ENCODE measurements at places on chromosomes 5 and 9. TPM values are rescaled to one million over a fixed set of nuclear protein-coding genes. Genes with fewer than 3 reads are reported as not detected.

DNA sequence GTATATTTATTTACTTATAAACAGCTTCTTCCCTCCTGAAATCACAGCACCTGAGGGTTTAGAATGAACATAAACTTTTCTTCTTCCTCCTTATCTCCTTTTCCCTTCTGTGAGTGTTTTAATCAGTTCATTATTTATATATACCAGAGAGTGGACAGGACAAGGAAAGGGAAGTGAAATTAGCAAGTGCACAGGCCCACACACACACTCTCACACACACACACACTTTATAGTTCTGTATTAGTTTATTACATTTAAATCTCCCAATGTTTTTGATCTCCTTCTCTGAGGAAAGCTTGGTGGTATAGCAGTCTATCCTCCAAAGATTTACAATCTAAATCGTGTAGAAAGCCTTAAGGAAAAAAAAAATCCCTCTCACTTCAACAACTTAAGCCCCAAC is 353.5 kb downstream of the NDUFS4 start:
- no peak for DNase-seq

Gene GCNT4
- 0.47 TPM for total RNA-seq

GRCh38 chr5:96232602-96233001 is 200.4 kb downstream of the PCSK1 start:
- DNase-seq, result no peak

DNA sequence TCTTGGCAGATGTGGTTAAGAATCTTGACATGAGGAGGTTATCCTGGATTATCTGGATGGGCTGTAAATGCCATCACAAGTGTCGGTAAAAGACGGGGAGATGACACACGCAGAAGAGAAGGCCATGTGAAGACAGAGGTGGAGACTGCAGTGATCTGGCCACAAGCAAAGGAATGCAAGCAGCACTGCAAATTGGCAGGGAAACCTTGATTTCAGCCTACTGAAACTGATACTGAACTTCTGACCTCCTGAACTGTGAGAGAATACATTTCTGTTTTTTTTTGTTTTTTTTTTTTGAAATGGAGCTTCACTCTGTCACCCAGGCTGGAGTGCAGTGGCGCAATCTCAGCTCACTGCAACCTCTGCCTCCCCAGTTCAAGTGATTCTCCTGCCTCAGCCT is 92.4 kb upstream of the NFIL3 start:
- no peak for DNase-seq

- no peak for DNase-seq
These were observed 113.9 kb upstream of the ADAMTSL1 start for GRCh38 chr9:18360005-18360404.

DNA sequence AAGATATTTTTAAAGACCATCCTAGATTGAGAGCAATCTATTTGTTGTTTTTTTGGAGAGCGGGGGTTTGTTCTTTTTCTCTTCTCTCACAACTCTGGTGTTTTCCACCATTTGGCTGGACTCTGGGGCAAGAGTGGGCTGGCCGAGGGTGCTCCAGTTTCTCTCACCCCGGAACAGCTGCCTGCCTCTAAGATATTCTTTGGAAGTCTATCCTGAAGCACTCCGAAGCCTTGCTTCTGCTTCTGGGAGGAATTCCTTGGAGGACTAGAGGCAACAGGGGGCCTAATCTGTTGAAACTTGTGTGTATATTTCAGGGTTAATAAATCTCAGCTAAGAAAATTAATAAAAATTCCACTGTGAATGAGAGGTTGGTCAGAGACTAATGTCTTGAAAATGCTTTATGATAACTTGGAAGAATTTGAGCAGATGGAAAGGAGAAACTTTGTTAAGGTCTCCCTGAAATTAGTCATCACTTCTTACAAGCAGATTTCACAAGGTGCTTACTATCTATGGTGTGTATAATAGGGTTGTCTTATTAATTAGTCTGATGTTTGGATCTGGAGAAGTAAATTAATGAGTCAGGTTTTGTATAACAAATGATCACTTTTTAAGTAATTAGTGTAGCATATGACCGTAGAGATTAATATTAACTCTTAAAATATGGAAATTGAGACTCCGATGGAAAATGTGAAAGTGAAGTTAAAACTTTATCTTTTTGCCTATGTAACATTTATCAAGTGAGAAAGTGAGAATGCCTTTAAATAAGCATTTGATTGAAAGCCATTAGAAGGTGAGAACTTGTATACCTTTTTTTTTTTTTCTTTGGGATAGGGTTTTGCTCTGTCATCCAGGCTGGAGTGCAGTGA is 4.0 kb downstream of the MAN2A1 start:
- DNase-seq, result no peak

- DNase-seq, result no peak
These were observed 10.8 kb downstream of the SPAAR start for GRCh38 chr9:35920051-35920620.

DNA sequence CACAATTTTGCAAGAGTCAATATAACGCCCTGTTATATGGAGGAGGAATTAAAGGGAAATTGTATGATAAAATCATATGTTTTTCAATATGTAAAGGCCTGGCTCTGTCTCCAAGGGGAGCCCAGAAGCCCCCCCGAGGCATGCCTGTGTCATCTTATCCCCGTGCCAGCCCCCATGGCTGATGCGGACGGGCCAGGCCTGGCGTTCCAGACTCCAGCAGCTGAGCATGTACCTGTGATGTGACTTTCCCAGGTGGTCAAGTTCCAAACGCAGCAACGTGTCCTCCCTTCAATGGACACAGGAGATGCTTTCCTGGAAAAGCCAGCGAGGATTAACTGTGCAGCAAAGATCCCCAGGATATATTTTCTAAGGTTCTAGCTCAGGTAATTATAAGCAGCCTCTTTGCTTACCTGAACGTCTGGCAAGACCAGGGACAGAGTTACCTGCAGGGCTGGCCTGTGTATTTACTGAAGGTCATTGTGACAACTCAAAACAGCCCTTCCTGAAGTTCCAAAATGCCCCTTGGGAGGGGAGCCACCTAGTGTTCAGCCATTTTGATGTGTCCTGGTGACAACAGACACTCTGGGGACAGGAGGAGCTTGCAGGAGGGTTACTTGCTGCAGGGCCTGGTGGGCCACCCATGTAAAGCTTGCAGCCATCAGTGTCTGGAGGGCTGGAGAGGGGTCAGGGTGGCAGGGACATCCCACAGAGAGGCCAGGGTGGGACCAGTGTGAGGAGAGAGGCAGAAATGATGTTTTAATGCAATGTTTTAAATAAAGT is 53.3 kb upstream of the RNU6ATAC start:
- peak; percentile 30 for DNase-seq

DNA sequence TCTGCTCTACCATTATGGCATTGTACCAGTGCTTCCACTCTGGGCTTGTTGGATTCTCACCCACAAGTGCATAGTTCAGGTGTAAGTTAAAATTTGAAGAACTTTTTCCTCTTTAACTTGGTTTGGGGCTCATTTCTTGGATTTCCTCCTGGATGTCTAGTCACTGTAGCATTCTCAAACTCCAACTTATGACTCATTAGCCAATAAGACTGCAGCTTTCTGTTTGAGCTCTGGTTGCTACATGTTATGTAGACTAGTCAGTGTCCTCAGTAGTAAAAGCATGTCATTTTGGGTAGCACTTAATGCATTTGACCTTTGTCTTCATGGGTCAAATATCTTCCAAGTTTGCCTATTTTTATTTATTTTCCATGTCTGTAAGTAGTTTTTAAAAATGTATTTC is 790.8 kb downstream of the BRINP1 start:
- DNase-seq, result no peak

GRCh38 chr9:78592811-78593210 is 295.9 kb downstream of the PSAT1 start:
- no peak for DNase-seq

DNA sequence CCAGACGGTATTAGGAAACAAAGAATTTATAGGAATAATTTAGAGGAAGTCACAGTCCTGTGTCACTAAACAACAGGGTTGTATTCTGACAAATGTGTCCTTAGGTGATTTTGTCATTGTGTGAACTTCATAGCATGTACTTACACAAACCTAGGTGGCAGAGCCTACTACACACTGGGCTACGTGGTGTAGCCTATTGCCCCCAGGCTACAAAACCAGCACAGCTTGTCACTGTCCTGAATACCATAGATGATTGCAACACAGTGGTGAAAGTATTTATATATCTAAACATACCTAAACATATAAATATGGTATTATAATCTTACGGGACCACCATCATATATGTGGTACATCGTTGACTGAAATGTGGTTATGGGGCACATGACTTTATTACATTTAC is 69.3 kb downstream of the COL23A1 start:
- DNase-seq, result no peak

- no peak for DNase-seq
These were observed 222.7 kb upstream of the PRR16 start for GRCh38 chr5:120241400-120241799.

DNA sequence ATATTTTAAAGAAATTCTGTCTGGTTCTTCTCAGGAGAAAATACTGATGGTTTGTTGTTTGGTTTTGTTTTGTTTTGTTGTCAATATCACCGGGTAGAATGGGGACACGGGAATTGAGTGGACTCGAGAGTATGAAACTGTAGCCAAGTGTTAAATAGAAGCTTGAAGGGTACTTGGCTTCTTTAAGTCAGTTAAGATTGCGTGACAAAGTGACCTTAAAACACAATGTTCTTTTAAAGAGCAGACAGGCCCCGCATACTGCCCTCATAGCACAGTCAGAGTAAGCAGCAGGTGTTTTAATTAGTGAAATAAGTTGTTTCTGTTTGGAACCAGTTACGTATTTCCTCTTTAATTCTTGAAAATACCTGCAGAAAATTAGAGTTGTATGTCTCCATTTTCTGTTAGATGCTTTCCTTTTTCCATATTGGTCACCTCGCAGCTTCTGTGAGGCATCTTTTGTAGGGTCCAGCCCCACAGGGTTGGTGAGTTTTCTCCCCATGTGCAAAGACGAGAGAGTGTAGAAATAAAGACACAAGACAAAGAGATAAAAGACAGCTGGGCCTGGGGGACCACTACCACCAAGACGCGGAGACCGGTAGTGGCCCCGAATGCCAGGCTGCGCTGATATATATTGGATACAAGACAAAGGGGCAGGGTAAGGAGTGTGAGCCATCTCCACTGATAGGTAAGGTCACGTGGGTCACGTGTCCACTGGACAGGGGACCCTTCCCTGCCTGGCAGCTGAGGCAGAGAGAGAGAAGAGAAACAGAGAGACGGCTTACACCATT is 9.6 kb downstream of the TRIP13 start:
- DNase-seq, result no peak

Gene INSL6
- not detected for total RNA-seq

Gene ENTPD2
- total RNA-seq, result 2.9 TPM

GRCh38 chr5:142698447-142699183 is 12.7 kb upstream of the FGF1 start:
- DNase-seq, result no peak

DNA sequence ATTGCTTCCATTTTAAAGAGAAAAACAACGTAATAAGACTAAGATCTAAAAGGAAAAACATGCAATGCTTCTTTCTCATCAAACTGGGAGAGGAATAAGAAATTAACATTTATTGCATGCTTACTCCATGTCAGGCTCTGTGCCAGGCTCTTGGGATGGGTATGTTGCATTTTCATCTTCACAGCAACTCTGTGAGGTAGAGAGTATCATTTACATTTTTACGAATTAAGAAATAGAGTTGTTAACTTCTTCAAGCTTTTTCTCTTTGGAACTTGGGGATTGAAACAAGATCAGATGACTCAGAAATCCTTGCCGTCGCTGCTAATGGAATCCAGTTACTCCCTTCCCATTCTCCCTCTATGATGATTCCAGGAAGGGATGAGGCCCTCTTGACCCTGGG is 39.5 kb downstream of the PDE8B start:
- no peak for DNase-seq

- DNase-seq, result no peak
These were observed 36.1 kb downstream of the OLFML2A start for GRCh38 chr9:124813041-124813440.

DNA sequence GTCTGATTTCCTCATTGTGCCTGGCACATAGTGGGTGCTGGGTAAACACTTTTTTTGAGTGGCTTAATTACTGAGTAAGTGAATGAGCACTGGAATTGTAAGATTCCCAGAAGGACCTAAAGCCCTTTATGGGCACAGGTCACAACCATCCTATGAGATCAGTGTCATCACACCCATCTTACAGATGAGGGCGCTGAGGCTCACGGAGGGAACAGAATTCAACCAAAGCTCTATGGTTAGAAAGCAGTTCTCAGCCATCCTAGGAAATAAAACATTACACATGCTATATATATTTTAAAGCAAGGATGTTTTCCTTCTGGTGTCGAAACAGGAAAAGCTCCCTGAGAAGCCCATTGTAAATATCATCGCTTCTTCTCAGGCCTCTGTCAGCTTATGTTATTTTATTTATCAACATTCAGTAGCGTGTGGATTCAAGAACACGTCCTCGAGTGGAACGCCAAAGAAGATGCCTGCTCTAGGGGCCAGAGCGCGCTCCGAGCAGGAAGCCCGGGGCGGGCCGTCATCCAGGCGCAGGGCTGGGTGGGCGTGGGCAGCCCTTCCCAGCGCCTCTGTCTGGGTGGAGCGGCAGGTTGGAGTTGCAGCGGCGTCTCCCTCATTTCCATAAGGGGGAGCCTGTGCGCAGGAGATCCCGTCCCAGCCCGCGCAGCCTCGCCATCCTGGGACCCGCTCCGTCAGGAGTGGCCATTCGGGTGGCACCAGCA is 155.8 kb upstream of the SMIM23 start:
- DNase-seq, result peak; percentile 83

Gene CD72
- 1.7 TPM for total RNA-seq

Gene THBS4
- 266 TPM for total RNA-seq

Gene HAVCR2
- 1.3 TPM for total RNA-seq

Gene HACD4
- total RNA-seq, result 0.69 TPM

- DNase-seq, result no peak
These were observed 17.3 kb upstream of the ARSB start for GRCh38 chr5:79002374-79002773.

Gene KIF4B
- total RNA-seq, result not detected

GRCh38 chr5:139474890-139475791 is 4.3 kb downstream of the SMIM33 start:
- DNase-seq, result no peak

DNA sequence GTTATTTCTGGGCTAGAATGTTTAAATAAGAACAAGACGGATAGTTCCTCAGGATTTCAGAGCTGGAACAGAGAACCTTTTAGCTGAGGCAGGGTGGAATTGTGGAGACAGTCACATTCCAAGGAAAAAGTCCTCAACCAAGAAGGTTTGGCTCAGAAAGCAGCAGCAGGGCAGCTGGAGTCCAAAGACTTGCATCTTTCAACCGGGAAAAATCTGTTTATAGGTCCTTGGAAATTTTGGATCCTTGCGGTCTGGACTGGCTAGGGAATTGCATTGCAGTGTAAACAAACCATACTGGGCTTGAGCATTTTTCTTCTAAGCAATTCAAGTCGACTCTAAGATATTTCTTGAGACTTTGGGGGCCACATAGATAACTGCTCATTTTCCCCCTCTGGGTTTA is 40.8 kb upstream of the HMHB1 start:
- DNase-seq, result no peak

GRCh38 chr5:76380346-76381066 is 22.6 kb upstream of the IQGAP2 start:
- no peak for DNase-seq

- no peak for DNase-seq
These were observed 368.4 kb downstream of the CDH18 start for GRCh38 chr5:19619571-19619970.

Gene GPR21
- not detected for total RNA-seq
